ENCODE measurements at places on chromosomes 1 and 21.

DNA sequence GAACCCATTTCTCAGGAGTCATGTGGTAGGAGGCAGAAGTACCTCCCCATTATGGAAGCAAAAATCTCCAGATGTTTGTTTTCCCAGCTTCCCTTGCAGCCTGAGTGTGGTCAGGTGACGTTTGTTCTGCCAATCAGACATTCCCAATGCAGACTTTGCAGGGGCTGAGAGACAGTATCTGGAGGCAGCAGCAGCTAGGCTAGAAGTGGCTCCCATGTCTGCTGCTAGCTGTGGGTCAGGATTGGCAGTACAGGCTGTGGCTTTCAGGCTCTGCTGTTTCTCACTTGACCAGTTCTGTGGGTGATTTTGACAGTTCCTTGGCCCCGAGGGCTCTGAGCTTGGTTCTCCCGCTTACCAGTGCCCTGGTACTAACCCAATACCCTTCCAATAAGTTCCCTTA lies 58.6 kb upstream of the NBPF3 start:
- no peak for DNase-seq

DNA sequence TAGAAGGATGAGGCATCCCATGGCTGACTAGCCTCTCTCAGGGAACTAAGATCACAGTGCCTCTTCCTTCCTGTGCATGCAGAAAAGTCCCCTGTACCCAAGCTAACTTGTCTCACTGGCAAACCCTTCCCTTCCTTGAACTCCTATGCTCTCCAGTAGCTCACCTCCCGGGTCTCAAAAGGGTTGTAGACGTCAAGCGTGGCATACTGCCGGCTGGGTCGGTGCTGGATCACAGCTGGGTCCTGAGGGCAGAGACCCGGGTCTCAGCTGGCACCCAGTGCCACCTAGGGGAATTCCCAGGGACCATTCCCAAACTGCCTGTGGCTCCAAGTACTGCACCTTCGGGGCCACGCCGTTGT lies 688 bp downstream of the SCAMP3 start:
- no peak for DNase-seq

DNA sequence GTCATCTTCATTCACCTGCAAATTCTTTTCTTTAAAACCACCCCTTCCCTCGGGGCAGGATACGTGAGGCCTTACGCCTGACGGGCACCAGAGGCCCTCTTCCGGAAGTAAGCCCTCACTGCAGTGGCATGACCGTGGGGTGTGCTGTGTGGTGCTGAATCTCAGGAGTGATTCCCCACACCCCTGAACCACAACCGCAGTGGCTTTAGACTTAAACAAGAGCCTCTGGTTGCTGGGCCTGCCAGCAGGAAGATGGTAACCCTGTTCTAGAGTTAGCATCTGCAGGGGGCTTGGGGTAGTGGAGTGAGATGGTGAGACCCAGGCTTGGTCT lies 12.1 kb downstream of the BSND start:
- DNase-seq: no peak

DNA sequence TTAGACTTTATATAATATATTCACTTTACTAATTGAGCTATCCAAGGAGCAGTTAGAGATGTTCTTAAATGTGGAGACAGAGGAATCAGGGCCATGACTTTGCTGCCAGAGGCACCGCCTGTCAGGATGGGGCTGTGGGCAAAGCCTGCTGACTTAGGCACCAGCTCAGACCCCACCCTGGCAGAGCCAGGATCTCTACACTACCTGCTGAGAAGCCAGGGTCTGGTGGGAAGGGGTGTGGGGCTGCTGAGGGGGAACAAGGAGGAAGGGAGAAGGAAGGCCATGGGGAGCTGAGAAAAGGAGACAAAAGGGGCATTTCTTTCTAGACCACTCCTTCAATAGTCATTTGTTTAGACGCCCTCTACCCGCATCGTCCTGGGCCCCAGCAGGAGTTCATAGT lies 104.8 kb downstream of the TMEM53 start:
- DNase-seq: no peak

DNA sequence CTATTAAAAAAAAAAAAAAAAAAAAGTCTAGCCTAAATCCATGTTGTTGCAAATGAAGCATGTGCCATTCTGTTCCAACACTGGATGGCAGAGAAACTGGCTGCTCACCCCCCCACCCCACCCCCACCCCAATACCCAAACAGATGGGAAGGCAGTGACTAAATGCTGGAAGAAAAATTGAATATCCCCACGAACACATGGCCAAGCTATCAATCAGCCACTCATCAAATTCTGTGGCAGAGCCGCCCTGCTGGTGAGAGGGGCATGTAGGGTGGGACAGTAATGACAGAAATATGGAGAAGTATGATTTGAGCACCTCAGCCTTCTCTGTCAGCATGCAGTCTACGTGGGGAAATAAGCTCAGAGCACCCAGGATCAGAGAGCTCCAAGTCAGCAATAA lies 34.1 kb downstream of the OPTC start:
- DNase-seq: no peak
